ENCODE measurements at places on chromosomes 3 and 15.

DNA sequence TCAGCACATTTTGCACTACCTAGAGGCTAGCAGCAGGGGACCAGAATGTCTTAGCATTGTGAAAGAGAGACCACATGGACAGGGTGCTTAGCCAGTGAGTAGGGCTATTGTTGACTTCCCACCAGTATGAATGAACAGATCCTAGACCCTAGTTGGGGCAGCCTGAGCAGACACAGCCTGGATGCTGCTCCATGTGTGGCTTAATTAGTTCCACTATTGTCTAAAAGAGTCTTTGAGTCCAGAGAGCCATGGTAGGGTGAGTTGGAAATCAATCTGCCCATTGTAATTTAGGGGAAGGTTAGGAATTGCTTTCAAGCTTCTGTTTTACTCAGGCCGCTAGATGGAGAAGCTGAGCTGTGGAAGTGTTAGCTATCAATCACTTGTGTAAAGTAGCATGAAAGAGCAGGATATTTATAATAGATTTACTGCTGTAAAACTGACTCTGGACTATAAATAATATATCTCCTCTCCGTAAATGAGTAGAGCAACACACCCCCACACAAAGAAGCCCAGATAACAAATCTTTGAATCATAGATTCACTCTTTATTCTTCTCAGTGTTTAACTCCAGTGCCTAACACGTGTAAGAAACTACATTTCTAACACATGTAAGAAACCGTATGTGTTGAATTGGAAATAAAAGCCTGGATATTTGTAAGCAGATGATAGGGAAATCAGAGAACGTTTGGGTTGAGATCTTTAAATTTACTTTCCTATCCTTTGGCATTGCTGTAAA lies 4.1 kb upstream of the GCSAM start:
- DNase-seq, result no peak

DNA sequence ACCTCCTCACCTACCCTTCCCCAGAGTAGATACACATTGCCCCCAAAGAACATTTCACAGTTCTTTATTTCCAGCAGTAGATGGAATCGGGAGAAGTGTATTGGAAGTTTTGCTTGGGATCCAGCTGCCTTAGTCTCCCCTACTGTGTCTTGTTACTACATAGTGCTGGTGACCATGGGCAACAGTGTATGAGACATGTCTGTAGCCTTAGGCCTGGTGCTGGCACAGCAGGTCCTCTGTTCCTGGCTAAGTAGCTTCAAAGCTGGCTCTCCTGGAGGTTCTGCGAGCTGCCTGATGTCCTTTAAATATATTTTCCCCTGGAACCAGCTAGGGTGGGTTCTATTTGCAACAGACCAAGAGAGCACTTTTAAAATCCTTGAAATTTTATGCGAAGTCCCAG lies 174.7 kb downstream of the THSD4 start:
- no peak for DNase-seq

DNA sequence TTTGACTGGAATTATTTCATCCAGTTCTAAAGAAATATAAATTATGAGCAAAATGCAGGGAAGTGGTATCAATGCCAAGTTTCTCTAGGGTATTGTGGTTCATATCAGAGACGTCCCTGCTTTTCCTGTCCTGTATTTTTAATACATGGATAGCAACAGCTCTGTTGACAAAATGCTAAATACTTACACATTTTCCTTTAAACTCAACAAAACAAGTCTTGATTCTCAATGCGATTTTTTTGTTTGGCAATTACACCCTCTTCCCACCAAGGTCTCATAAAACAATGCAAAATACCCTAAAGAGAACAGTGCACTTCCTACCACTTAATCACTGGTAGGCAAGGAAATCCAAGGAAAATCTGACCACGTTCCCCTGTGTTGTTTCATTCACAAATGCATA lies 120.0 kb downstream of the DUT start:
- DNase-seq, result no peak

DNA sequence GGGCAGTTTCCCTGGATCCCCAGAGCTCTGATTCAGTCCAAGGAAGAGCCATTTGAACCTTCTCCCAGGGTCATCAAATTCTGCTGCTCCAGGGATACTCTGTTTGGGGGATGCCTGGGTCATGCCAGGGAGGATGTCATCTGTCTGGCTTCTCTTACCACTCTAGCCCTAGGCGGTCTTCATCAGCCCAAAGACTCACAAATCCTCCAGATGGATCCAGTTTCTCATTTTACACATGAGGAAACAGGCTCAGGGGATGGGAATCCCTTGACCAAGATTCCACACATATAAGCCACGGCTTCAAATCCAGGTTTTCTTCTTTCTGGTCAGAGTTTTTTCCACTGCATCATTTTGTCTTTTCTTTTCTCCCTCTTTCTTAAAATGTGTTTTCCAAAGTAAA lies 36.7 kb downstream of the SLC28A1 start:
- no peak for DNase-seq

- DNase-seq, result no peak
These were observed 129.7 kb downstream of the PROS1 start for GRCh38 chr3:93843981-93844380.

- no peak for DNase-seq
These were observed 163.8 kb downstream of the SV2B start for GRCh38 chr15:91263632-91264531.

GRCh38 chr3:7241584-7242302 lies 380.8 kb downstream of the GRM7 start:
- DNase-seq, result no peak

DNA sequence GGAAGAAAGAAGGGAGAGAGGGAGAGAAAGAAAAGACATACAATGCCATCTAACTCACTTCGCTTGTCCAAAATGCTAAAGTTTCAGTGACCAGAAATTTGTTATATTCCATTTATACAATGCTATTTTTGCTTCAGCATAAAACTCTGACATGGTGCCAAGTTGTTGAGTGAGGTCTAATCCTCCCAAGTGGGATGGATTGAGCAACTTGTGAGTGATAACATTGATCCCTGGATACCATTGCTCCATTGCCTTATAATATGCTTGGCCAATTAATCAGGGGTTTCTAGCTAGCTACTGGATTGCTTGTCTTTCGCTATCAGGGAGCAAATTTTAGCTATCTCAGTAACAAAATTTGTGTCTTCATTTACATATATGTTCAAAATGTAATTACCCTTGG lies 615.6 kb upstream of the DPPA4 start:
- DNase-seq, result no peak

GRCh38 chr3:45164056-45164455 lies 17.9 kb upstream of the CDCP1 start:
- DNase-seq, result no peak

- no peak for DNase-seq
These were observed 146.5 kb upstream of the UBE2E1 start for GRCh38 chr3:23659274-23659673.

GRCh38 chr15:31412824-31413223 lies 86.2 kb downstream of the KLF13 start:
- DNase-seq, result no peak

All from T-helper 9 cell (primary cell).